ENCODE measurements at places on chromosomes 2 and 18.

GRCh38 chr2:227617316-227618230, at the start of gene SCYGR4:
SCYGR4 (plus strand) TSS chr2:227617498; CDS start chr2:227617498, 0 bp downstream.
- no peak for DNase-seq

- peak; percentile 24 for DNase-seq
These were observed 33.5 kb upstream of the DAPL1 start for GRCh38 chr2:158761621-158762020.

DNA sequence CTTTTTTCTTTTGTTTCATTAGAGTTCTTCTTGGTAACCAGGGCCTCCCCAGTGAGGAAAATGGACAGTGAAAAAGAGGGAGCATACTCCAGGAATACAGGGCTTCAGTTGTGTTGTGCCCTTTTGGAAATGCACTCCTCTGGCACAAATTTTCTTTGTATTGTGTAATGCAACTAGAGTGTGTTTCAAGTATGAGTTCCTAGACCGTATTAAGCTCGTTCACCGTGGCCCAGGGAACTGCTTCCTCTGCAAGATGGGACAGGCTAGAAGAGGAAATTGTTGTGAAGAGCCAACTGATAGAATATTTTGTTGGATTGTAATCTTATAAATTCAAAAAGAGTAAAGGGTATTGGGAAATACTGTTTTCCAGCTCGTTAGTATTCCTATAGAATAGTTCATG, 137.2 kb upstream of the TTC39C start:
- DNase-seq, result no peak

- no peak for DNase-seq
These were observed 14.0 kb downstream of the SERTAD2 start for GRCh38 chr2:64639691-64640090.

GRCh38 chr2:103817746-103818145, 1036.2 kb upstream of the POU3F3 start:
- no peak for DNase-seq

GRCh38 chr18:35810520-35810919, 162.0 kb upstream of the RMP24 start:
- no peak for DNase-seq

DNA sequence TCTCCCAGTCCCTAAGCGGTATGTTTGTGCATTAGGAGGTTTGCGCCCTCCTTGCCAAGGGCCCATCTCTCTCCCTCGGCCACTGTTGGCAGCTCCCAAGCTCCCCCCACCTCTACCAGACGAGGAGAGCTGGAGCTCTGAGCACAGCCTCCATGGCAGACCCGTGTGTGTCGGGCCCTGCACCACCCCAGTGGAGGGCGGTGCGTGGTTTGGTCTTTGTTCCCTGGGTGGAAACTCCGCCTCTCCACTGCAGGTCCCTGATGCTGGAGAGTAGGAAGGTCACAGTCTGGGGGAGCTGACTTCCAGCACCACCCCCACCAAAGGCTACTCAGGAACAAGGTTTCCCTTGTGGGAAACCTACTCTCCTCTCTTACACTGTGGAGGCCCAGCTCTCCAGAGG, 162.6 kb upstream of the FHL2 start:
- no peak for DNase-seq

- DNase-seq, result no peak
These were observed 28.0 kb downstream of the SRSF7 start for GRCh38 chr2:38723173-38723572.

DNA sequence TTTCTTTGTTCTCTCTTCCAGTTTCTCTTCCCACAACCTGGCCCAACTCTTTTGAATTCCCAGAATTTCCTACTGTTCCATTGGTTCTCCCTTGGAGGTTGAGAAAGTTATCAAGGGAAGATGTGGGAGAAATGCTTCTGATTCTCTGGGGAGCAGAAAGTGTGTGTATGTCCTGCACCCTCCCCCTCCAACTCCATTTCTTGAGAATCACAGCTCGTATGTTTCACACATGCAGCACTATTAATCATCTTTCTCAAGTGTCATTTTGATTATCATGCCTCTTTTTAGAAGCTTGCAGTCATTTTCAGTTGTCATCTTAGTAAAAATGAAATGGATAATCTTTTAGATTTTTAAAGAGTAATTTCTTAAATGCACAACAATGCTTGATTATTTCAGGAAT, 296.8 kb upstream of the SLC39A10 start:
- DNase-seq, result no peak

DNA sequence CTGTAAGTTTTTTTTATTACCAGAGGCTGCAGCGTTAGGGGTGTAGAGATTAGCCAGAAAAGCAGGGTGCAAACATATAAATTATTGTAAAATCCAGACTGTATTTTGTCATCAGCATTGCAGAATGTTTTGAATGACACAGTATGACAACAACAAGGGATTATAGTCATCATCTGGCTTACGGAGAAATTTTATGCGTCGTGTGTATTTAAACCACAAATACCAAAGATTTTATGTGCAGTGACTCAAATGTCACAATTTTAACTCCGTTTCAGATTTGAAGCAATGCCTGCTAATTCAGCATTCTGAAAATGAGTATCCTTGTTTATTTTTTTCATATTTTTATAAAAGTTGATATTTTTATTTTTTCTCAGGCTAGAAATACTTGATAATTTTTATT, 19.4 kb upstream of the TMX3 start:
- DNase-seq, result no peak

DNA sequence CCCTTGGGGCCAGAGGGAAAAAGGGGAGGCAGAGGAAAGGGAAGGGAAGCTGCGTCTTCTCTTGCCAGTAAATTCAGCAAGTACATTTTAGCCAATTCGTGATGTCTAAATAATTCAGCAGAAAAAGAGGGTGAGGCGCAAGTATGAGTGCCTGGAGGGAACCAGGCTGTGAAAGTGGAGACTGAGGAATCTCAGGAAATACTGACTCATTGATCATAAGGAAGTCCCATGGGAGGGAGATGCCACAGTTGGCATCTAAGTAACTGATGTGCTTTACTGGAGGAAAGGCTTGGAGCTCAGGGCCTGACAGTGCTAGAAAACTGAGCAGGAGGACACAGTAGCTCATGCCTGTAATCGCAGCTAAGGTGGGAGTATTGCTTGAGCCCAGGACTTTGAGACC, 31.1 kb downstream of the KIF5C start:
- DNase-seq, result no peak

DNA sequence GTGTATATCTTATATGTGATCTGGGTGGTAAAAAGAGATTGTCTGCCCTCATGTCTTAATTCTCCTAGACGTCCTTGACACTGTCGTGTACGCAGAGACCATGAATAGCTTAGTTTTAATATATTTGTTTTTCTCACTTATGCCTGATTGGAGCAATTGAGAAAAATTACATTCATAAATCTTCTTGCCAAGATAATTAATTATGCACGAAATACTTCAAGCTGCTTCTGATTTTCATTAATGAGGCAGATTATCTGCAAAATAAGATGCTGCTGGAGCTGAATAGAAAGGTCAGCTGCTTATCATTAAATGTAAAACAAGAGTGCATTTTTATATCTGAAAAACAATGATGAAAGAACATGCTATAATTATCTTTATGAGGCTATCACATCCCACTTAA, 95.9 kb downstream of the CCDC141 start:
- no peak for DNase-seq

- DNase-seq, result no peak
These were observed 42.6 kb downstream of the ASAP2 start for GRCh38 chr2:9249020-9249800.

- no peak for DNase-seq
These were observed 11.1 kb downstream of the NDUFV2 start for GRCh38 chr18:9113468-9114149.

- no peak for DNase-seq
These were observed 175.1 kb upstream of the PIEZO2 start for GRCh38 chr18:11324510-11324909.

DNA sequence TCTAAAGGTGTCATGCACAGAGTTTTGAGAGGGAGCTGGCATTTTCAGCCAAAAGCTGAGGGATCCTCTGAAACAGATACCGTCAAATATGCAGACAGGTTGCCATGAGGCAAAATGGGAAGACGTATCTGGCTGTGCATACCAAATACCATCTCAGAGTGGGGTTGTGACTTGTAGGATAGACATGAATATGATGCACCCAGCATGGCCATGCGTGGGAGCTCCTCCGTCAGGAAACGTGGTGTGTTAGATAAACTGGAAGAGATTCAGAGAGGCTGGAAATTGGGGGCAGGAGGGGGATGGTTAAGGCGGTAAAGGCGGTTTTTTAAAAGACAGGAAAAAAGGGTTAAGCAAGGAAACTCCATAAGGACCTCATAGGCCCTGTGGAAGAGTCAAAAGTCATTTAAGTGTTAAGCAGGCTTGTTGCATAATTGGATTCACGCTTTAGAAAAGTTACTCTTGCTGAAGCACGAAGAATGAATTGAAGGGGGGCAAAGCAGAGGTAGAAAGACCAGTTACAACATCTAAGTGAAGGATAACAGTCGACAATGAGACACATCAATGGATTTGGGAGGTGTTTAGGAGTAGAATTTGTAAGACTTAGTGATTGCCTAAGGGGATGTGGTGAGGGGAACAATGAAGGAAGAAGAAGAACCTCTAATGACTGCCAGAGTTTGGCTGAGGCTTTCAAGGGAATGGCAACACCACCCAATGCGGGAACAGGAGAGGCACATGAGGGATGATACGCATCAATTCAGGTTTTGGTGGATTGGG, 139.6 kb upstream of the CTAGE1 start:
- DNase-seq, result no peak

- no peak for DNase-seq
These were observed 163.6 kb upstream of the ACAA2 start for GRCh38 chr18:49976795-49977560.

DNA sequence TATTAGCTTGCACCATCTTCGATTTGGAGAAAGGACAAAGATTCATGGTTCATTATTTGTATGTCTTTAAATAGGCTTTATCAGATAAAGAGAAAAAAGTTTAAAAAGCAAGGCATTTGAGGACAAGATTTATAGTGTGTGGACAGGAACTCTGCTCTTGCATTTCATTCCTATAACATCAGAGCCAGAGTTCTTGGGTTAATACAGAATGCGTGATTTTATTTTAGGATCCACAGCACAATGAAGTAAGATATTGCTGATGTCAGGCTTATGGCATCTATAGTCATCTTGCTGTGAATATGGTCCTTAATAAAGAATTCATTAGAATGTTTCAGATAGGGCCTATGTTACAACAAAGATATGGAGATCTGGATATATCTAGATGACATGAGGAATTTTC, 19.7 kb downstream of the RASGRP3 start:
- no peak for DNase-seq

DNA sequence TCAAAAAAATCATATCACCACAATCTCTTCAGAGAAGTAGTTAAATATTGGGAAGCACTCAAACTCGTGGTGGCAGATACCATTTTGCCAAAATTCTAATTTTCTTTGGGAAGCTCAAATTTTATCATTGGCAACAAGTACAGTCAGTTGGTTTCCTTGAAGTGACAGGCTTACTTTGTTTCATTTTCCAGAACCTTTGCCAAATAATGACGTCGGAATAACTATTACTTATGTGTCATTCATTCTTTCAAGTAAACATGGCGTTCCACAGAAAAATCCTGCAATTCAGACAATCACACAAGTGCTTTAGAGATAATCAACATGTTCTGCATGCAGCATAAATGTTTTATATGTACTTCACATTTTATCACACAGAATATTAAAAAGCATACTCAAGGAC, 5.4 kb downstream of the TTLL4 start:
- DNase-seq, result no peak

DNA sequence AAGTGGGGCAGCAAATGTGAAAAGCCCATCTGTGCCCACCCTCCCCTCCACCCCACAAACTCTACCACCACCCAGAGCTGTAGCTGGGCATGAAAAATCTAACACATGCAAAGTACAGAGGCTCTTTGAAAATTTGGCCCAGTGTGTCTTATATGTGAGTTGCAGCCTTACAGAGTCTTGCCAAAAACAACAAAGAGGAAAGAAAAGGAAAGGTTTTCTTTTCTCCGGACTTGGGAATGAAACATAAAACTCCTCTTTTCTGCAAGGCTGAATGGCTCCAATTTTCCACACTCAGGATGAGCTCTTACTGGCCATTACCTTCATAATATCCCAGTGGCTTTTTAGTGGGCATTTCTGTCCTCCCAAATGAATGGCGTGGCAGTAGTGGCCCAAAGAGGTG, 27.9 kb upstream of the POU3F3 start:
- no peak for DNase-seq

- DNase-seq, result no peak
These were observed 18.1 kb downstream of the CALCRL start for GRCh38 chr2:187429989-187430388.

- no peak for DNase-seq
These were observed 66.5 kb downstream of the TCF7L1 start for GRCh38 chr2:85199698-85200097.

GRCh38 chr2:216555274-216555673, 56.6 kb downstream of the RPL37A start:
- no peak for DNase-seq

- no peak for DNase-seq
These were observed 67.1 kb downstream of the PRELID3A start for GRCh38 chr18:12474876-12475275.

DNA sequence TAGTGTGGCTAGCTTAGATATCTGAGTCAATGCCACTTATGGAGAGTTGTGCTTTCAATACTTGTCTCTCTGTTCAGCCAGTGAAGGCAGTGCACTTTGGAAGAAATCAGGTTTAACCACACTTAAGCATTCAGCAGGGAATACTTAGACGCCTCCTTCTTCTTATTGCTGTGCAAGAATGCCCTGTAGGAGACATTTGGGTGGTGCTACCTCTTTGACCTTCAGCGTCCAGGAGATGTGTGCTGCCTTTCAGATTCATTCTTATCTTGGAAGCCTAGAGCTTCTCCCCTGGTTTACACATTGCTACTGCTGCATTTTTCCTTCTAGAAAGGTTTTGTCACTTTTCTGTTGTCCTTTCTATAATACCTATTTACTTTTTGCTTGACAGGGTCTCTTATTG, 350.5 kb downstream of the ARL6IP6 start:
- no peak for DNase-seq

- no peak for DNase-seq
These were observed 101.4 kb downstream of the WDPCP start for GRCh38 chr2:63486861-63487290.

DNA sequence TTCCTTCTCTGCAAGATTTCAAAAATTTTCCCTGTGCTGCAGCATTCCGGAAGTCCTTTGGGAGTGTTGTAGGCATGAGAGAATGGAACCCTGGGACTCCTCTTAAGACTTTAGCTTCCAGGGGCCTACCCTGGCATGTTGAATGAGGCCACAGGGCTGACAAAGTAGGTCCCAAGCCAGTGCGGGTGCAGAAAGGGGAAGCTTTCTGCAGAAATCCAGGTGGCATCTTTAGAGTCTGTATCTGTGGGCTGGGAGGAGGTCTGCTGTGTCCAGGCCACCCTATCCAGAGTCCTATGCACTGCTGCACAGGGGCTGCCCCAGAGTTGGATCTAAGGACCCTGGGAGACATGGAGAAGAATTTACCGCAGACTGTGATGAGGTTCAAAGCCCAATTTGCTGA, 1.9 kb upstream of the SIX2 start:
- no peak for DNase-seq

- DNase-seq, result no peak
These were observed 31.8 kb downstream of the CRIM1 start for GRCh38 chr2:36387258-36387916.
